Stimulated activated CD8-positive, alpha-beta memory T cell treated with anti-CD3 and anti-CD28 coated beads, Interleukin-7, amount 100 ng/mL, for 1 hour (primary cell): ENCODE measurements at places on chromosomes 1 and 21.

DNA sequence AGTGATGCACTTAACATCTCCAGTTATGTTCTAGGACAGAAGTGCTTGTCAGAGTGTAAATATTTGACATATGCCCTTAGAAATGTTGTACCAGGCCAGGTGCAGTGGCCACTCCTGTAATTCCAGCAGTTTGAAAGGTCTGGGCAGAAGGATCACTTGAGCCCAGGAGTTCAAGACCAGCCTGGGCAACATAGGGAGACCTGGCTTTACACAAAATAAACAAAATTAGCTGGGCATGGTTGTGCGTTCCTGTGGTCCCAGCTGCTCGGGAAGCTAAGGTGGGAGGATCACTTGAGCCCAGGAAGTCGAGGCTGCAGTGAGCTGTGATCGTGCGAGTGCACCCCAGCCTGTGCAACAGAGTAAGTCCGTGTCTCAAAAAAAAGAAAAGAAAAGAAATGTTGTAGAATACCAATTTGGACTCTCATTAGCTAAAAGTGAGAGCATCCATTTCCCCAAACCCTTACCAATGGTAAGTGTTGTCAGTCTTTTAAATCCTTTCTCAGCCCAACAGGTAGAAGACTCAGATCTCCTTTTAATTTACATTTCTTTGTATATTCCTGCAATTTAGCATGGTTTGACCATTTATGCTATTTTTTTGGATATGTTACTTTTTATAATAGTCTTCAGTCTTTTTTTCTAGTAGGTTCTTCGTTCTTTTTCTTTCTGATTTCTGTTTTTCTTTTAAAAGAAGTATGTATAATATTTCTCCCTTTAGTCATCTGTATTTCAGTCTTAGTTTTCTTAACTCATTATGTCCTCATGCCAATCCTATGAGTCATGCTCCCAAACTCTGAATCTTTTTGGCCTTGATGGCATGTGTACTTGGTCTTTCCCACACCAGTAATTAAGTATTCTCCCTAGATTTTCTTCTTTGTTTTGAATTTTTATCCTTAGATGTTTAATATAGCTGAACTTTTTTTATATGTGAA is 74.4 kb downstream of the CAMTA1 start:
- no peak for DNase-seq

DNA sequence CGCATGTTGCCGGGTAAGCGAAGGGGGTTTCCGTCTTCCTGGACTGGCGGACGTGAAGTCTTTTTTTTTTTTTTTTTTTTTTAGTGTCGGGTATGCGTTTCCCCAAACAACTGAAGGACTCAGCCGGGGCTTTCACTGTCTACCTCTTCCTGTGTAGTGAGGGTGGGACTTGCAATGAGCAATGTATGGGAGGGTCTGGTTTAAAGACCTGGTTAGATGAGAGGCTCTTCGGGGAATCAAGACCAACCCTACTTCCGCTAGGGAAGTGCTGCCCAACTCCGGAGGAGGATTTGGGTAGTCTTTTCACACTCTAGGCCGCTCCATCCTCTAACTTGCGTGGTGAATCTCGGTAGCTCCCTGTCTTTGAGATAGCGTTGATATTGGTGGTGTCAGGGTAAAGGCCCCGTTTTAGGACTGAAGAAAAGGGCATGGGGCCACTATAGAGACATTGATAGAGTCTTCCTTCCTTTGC is 754 bp downstream of the PRRC2C start:
- peak; percentile 49 for DNase-seq

- no peak for DNase-seq
Observed at GRCh38 chr1:152197361-152197941, 26.5 kb downstream of the HRNR start.

- DNase-seq, result no peak
Observed at GRCh38 chr1:247337250-247337746, 5.6 kb upstream of the ZNF496 start.

GRCh38 chr1:116292929-116293725 is 79.9 kb upstream of the ATP1A1 start:
- no peak for DNase-seq

GRCh38 chr1:147626739-147627138 is 43.6 kb downstream of the ACP6 start:
- DNase-seq, result no peak

DNA sequence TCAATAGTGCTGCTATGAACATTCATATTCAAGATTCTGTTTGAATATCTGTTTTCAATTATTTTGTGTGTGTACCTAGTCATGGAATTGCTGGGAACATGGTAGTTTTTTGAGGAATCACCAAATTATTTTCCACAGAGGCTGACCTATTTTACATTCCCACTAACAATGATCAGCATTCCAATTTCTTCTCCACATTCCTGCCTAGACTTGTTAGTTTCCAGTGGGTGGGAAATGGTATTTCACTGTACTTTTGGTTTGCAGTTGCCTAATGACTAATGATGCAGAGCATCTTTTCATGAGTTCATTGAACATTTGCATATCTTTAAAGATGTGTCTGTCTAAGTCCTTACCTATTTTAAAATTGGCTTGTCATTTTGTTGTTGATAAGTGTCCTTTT is 1182.6 kb upstream of the B3GALT2 start:
- no peak for DNase-seq

DNA sequence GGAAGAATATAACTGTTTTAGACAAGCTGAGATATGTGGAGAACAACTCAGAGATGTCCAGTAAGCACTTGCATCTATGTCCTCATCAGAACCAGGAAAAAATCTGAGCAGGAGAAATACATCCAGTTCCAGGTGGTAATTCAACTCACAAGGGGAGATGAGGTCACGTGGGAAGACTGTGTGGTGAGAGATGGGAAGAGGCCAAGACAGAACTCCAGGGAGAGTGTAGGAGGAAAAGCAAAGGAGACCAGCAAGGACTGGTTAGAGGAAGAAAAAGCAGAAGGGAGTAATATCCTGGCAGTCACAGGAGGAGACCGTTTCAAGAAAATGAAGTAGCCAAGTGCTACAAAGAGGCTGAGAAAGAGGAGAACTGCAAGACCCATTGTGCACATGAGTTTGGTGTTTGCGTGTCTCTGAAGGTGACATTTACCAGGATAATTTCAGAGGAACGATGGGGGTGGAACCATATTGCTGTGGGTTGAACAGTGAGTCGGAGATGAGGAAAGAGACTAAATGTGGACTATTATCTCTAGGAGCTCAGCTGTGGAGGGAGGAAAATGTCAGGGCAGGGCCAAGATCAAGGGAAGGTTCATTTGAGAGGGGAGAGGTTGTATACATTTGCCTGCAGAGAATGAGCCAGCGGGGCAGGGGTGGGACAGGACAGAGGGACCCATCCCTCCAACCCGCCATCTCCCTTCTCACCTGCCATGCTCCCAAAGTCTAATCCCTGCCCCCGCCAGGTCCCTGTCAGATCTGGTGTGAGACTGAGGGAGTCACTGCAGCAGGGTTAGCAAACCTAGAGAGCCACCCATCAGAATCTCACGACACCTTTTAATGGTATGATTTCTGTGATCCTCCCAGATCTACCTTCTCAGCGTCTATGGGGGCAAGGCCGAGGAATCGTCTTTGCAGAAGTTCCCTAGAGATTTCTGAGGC is 24.9 kb downstream of the SUSD4 start:
- no peak for DNase-seq

DNA sequence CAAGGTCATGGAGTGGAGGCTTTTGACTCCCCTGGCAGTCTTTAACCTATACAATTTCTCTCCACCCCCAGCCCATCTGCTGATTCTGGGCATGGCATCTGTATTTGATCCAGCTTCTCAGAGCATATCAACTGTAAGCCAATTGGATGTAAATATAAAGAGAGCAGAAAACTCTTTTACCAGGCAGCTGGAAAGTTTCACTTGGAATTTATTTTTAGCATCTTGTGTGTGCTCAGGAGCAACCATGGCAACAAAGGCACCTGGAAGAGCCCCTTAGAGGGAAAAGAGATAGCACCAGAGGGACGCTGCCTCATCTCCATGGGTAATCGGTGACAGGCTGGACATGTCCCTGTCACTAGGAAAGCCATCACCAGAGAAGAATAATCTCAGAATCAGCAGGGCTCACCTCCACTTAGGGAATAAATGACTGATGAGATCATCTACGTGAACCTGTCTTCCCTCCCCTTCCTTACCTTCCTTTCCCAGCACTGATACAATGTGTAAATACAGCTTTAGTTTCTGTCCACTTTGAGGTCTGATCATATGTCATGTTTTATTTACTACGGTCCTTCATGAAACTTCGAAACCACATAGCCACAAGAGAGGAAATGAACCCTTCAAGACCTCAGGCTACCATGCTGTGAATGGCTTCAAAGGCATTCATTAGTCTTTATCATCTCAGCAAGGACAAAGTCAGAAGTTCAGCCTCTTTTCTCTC is 25.3 kb upstream of the SIPA1L2 start:
- no peak for DNase-seq

- no peak for DNase-seq
Observed at GRCh38 chr1:194717941-194718340, 1531.5 kb upstream of the B3GALT2 start.

DNA sequence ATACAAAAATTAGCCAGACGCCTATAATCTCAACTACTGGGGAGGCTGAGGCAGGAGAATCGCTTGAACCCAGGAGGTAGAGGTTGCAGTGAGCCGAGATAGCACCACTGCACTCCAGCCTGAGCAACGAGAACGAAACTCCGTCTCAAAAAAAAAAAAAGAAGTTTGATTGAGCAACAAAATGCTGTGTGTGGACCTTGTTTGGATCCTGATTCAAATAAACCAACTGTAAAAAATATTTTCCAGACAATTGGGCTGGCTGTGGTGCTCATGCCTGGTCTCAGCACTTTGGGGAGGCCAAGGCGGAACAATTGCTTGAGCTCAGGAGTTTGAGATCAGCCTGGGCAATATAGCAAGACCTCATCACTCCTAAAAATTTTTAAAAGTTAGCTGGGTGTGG is 16.8 kb downstream of the PTAFR start:
- no peak for DNase-seq

GRCh38 chr1:29517251-29518086 is 281.1 kb downstream of the PTPRU start:
- DNase-seq, result no peak

DNA sequence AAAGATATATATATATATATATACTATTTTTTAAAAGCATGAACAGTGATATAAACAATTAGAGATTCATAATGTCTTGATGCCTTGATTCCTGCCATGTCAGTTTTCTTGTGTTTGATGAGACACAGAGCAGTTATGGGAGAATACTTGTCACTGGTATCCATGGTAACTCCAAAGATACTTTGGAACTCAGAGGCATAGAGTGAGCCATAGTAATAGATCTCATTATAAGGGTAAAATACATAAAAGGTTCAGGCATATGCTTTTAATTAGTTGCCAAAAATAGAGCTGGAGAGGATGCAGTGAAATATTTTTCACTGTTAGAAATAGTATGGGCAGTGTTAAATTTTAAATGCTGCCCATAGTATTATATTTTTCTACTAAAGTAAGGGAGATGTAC is 134.1 kb downstream of the SYT14 start:
- no peak for DNase-seq
